ENCODE measurements at places on chromosomes 6 and 20.

DNA sequence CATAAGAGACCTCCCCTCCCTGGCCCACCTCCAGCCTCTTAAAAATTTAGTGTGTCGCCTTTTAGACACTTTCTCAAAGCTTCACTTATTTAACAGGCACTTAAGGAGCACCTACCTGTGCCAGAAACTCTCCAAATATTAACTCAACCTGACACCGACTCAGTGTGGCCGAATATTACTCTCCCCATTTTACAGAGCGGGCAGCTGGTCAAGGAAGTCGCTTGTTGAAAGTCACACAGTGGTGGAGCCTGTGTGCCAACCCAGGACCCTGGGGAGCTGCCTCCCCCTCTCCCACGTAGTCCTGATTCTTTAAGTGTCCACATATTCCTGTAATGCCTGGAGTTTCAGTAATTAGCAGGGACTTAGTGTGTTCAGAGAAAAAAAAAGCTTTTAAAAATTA is 1.0 kb upstream of the PMEPA1 start:
- DNase-seq, result no peak

DNA sequence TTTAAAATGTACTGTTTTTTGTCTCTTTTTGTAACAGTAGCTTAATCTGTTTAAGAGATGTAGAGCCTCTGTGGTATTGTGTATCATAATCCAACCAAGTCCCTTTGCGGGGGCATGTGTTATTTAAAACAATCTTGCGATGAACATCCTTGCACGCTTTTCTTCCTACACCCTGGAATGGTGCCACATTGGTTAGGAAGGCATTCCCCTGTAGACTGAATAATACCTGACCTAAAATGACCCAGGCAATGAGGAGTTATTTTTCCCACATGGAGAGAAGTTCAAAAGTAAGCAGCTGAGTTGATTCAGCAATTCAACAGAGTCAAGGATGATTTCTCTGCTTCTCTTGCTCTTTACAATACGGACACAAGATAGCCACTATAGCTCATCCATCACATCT is 142.0 kb upstream of the PMEPA1 start:
- DNase-seq, result no peak

DNA sequence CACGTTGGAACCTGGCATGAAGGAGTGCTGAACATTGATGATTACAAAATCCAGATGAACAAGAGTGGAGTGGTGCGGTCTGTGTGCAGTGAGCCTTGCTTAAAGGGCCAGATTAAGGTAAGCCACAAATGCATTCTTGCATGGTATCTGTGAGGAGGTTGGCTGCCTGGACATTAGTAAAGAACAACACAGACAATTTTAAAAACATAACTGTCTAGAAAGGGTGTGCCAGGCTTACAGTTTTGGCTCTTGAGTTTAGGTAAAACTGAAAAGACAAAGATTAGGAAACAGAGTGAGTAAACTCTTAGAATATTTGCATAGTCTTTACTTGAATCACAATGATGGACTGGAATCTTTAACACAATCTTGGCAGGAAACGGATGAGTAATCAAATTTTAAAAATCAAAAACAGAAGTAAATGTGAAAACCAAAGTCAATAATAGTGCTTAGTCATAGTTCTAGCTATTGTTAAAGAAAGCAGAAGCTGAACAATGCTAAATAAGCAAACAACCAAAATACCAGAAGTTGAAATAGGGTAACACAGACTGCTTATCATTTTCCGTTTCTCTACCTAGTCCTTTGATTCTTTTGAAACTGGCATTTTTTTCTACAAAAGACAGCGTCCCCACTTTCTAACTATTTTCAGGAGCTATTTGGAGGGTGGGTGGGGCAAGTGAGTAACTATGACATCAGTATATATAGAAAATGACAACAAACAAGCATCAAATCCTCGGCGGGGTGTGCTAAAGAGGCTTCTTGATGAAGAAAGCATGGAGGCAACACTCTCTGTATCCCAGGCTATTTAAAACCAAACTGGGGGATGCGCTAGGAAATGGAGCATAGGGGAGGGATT is 185.8 kb upstream of the RAB32 start:
- DNase-seq, result no peak

DNA sequence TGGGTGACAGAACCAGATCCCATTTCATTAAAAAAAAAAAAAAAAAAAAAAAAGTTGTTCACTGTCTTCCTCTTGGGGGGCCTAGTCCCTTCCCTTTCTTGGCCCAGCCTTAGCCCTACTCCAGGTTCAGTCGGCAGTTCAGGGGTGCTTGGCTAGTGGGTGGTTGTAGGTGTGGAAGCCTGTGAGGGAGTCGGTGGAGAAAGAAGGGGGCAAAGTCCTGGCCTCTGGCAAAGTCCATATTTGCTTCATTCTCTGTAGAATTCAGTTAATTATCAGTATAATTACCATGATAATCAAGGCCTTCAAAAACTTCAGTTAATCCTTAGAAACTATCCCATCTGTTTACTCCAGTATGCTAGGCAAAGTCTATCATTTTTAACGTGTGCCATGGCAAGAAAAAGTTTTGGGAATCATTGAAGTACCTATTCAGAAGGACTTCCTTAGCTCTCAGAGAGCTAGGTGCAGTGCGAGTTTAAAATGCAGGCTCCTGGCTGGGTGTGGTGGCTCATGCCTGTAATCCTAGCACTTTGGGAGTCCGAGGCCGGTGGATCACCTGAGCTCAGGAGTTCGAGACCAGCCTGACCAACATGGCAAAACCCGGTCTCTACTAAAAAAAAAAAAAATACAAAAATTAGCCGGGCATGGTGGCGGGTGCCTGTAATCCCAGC is 205.7 kb upstream of the ARG1 start:
- DNase-seq, result no peak

- no peak for DNase-seq
Measured at GRCh38 chr6:142013875-142014495, 118.7 kb upstream of the GJE1 start.

- no peak for DNase-seq
Measured at GRCh38 chr20:32050851-32051556, 1.0 kb upstream of the HCK start.

- no peak for DNase-seq
Measured at GRCh38 chr6:151733680-151734320, 73.7 kb upstream of the ESR1 start.

- DNase-seq, result no peak
Measured at GRCh38 chr20:40280616-40281015, 408.4 kb downstream of the MAFB start.

- DNase-seq, result no peak
Measured at GRCh38 chr6:161498359-161498758, 224.5 kb upstream of the AGPAT4 start.

DNA sequence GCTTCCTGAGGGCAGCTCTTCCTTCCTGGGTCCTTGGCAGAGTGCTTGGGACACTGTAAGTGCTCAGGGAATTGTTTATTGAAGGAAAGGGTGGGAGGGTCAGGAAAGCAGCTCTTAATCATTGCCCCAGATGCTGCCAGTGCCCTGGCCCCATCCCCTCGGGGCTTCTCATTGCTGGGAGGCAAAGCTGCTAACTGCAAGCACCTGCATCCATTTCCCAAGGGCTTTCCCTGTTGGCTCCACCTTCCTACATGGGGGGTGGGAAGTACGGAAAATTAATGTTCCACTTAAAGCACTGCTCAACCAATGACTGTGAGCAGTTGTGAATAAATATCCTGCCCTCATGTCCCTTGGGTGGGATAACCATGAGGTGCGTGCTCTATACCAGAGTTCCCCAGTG is 56.4 kb downstream of the NDUFAF5 start:
- DNase-seq, result no peak

GRCh38 chr20:10671221-10671918 is 2.4 kb downstream of the JAG1 start:
- no peak for DNase-seq

DNA sequence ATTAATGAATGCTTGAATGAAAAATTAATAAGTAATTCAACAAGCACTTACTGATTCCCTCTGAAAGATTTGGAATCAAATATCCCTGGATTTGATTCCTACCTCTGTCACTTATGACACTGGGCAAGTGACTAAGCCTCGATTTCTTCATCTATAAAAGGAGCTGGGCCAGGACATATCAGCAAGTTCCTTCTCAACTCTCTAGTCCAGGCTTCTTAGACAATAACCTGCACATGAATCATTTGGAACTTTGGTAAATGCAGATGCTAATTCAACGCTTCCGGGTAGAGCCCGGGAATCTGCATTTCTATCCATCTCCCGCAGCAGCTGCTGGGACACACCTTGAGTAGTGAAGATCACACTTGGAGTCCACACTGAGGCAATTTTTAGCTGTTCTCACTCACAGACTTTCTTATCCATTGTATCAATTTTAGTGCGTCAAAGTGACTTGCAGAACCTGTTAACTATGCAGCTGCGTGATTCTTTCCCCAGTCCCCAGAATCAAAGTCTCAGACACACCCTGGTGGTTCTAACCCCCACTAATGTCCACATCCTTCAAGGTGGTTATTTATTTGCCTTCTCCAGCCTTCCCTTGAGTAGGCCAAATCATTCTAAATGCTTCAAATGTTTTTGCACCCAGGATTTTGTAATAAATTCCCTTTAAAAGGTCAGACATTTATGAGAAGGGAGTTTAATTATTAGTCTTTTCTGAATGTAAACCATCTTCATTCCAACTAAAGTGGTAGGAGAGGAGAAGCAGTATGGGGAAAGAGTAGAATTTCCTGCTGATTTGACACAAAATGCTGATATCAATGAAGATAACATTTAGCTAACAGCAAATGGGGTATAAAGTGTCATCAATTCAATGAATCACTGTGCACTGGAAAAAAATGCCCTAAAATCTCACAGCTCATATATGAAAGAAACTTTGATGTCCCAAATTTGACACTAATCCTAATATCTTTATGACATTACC is 26.0 kb upstream of the CCND3 start:
- DNase-seq, result no peak

DNA sequence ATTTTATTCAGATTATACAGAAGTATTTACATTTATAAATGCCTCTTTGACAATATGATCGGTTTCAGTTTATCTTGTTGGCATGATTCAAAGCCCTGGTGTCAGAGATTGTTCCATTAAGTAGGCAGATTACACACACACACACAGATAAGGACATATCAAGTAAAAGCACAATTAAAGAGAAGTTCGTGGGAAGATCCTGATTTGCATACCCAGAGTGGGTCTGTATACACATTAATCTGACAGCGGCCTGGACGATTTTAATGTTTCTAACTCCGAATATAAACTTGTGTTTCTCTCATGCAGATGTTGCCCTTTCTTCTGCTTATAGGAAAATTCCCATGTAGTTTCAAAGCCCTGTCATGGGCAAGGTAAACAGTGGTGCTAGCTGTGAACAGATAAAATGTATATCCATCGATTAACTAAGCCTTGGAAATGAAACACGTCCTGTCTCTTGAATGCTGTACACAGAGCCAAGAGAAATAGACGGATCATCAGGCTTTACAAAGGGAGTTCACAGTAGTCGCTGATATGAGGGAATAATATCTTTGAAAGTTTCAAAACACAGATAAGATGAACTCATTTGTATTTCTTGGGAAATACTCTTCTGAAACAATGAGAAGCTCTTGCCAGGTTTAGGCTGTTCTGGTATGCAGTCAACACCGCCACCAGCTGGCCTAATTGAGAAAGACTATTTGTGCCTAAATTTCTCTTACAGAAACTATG is 108.2 kb upstream of the GMDS start:
- DNase-seq, result peak; percentile 39

Measured in NCI-H187 (cell line).